Cortex of kidney (tissue), 1 donor: ENCODE measurements at places on chromosomes 7 and 10.

GRCh38 chr10:86172301-86172700 is 194.3 kb downstream of the GRID1 start:
- no peak for DNase-seq

GRCh38 chr10:103709341-103709920 is 145.9 kb downstream of the SH3PXD2A start:
- DNase-seq, result no peak

GRCh38 chr7:89687211-89687610 is 467.1 kb upstream of the STEAP1 start:
- DNase-seq, result no peak

DNA sequence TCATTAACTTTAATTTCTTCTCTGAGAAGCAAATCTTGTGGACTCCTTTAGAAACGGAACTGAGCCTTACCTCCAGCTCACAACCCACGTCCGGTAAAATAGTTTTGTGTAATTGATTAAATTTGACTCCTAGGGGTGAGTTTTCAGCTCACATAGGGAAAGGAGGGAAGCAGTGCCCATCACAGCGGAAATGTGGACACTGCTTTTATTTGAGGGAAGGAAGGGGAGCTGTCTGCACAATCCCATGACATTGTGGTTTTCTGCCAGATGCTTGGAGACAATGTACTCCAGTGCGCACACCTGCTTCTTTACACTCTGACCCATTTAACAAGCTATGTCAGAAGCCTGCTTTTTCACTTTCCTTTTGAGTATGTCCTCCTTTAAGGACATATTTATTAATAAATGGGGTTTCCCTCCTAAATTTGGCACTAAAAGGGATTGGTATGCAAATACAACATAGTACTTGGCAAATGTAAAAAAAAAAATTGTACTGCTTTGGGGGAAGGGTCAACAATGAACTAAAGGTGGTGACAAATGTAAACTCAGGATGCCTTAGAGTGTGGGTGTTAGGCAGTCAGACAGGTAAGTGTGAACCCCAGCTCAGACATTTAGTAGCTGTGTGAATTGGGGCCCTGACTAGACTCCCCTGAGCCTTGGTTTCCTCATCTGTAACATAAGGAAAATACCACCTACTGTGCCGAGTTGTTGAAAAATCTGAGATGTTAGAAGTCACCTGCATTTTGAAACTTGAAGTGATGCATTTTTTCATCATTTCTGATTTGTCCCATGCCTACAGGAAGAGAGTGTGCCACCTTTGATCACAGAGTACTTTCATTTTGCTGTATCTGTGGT is 90.2 kb upstream of the KLF6 start:
- DNase-seq, result no peak

- DNase-seq, result no peak
These were observed 26.7 kb upstream of the TARP start for GRCh38 chr7:38300175-38300574.

- DNase-seq, result no peak
These were observed 97.1 kb downstream of the JCAD start for GRCh38 chr10:29962166-29962850.

- DNase-seq, result no peak
These were observed 149.4 kb downstream of the DNAJB6 start for GRCh38 chr7:157486007-157486755.

DNA sequence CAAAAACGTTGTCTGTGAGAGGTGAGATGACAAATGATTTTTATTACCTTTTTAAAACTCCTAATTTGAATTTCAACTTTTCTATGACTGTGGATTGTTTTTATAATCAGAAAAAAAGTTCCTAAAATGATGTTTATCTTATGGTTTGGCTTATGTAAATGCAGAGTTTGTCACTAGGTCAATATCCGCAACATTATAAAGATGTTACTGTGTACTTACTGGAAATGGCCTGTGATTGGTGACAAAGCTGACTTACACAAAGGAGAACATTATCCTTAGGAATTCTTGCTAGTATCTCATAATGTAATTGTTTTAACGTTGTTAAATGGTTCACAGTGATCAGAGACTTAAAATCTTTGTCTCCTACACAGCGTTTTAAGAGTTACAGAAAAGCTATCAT is 79.0 kb downstream of the SDK1 start:
- DNase-seq, result no peak

DNA sequence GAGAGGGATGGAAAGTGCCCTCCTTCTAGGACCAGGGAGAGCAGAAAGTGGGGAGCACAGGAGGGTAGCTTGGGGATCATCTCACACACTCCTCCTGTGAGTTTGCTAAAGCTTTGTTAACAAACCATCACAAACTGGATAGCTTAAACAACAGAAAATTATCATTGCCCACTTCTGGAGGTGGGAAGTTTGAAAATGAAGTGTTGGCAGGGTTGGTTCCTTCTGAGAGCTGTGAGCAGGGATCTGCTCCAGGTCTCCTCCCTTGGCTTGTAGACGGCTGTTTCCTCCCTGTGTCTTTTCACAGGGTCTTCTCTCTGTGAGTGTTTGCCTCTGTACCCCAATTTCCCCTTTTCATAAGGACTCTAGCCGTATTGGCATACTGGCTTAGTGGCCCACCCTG is 32.0 kb upstream of the CXCL12 start:
- DNase-seq, result no peak

DNA sequence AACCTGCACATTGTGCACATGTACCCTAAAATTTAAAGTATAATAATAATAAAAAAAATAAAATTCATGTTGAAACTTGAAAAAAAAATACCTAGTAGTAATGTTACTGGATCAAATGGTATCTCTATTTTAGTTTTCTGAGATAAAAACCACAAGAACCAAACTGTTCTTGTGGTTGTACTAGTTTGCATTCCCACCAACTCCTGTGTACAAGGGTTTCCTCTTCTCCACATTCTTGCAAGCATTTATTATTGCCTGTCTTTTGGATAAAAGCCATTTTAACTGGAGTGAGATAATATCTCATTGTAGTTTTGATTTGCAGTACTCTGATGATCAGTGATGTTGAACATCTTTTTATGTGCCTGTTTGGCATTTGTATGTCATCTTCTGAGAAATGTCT is 177.7 kb downstream of the KIF20B start:
- DNase-seq, result no peak

DNA sequence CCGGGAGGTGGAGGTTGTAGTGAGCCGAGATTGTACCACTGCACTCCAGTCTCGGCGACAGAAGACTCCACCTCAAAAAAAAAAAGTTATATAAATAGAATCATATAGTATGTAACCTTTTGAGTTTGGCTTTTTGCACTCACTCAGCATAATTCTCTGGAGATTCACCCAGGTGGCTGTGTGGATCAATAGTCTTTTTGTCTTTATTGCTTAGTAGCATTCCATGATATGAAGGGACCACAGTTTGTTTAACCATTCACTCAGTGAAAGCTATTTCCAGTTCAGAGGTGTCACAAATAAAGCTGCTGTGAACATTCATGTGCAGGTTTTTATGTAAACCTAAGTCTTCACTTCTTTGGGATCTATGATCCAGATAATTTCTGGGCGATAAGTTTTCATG is 167.7 kb downstream of the PKD1L1 start:
- DNase-seq, result no peak

- no peak for DNase-seq
These were observed 7.8 kb upstream of the ABHD11 start for GRCh38 chr7:73746378-73746777.

GRCh38 chr10:74957285-74957961 is 131.0 kb downstream of the KAT6B start:
- no peak for DNase-seq

DNA sequence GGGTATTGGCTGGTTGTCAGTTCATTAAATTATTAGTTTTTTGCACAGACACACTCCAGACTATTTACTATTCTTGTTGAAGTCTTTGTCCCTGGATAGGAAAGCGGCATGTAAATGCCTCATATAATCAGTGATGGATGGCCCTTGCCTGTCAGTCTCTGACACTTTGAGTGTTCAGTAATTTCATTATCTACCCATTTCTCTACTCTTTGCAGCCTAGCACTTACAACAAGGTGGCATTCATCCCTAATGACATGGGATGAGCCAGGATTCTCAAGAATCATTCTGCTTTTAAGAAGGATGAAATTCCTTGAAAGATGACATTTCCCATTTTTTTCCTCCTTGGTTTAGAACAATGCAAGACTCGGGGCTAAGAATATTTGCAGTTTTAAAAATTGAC is 155.7 kb downstream of the SORCS3 start:
- DNase-seq, result no peak

- DNase-seq, result no peak
These were observed 159.4 kb upstream of the CDK1 start for GRCh38 chr10:60618861-60619260.

GRCh38 chr10:127939786-127940330 is 33.0 kb downstream of the PTPRE start:
- no peak for DNase-seq

- DNase-seq, result no peak
These were observed 16.0 kb upstream of the LRRC61 start for GRCh38 chr7:150307129-150307528.

DNA sequence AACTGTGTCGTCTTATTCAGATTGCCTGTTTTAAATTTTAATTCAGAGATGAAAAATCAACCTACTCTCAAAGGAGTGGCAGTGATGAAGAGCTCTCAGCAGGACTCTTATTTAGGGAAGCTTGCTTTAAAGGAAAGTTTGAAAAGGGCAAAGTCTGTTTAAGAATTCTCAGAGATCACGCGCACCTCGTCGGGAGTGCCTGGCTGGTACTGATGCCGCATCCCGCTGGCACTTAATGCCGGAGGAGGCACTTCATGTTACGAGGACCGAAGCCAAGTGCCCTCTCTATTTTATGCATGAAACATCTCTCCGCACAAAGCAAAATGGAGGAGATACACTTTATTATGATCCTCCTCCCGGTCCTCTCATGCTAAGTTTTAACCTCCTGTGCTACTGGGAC is 71.1 kb upstream of the INSYN2A start:
- DNase-seq, result no peak

- no peak for DNase-seq
These were observed 140.5 kb upstream of the AKR1E2 start for GRCh38 chr10:4685491-4685890.

- no peak for DNase-seq
These were observed 128.5 kb upstream of the VKORC1L1 start for GRCh38 chr7:65744406-65744805.

GRCh38 chr7:128891110-128891941 is 19.2 kb downstream of the KCP start:
- no peak for DNase-seq

GRCh38 chr7:33079096-33079495 is 16.5 kb upstream of the NT5C3A start:
- DNase-seq, result no peak

DNA sequence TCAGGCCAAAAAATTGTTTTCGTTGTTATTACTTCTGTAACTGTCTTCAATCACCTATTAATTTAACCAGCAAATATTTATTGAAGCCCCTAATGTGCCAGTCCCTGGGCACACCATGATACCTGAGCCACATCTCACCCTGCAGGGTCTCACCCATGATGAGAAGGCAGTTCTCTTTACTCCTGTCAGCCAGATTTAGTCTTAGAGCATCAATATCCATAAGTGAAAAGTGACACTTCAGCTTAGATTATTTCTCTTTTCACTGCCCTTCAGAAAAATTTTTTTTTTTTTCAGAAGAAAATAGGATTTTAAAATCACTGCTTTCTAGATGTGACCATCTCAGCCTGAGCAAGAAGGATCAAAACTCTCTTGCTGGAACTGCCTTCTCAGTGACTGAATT is 258.6 kb upstream of the NFE2L3 start:
- DNase-seq, result no peak

GRCh38 chr10:95500649-95501048 is 60.5 kb downstream of the SORBS1 start:
- DNase-seq, result no peak

GRCh38 chr7:100949227-100949932 is at the start of gene MUC3A:
Gene MUC3A (plus strand): TSS chr7:100949534. CDS start chr7:100949625, 91 bp downstream.
- DNase-seq, result no peak

DNA sequence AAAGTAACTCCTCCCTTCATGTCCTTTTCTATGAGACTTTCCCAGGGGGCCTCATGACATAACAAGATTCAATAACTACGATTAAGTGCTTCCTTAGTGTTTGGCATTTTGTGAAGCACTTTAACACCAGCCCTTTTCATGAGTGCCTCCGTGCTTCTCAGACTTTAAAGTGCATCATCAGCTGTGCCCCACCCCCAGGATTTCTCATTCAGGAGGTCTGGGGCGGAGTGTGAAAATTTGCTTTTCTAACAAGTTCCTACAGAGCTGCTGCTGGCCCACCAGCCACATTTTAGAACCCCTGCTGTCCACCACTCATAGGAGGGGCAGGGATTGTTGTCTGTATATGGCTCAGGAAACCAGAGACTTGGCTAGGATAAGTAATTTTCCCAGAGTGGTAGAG is 445.3 kb downstream of the LRMDA start:
- no peak for DNase-seq
